ENCODE measurements at places on chromosomes 11 and 22.

DNA sequence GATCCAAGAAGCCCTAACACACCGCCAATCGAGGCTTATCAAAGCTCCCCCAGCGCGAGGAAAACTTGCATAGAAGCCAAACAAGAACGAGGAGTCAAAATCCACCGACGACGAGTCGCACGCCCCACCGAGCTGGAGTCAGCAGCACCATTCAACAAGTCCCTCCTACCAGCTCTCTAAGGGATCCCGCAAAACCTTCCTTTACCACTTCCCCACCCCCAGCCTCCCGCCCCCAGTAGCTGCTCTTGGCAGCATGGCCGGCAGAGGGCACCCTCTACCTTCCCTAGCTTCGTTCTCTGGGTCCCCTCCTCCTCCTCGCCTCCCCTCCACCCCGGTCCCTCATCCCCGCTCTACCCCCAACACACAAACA is 1.4 kb downstream of the BDNF start:
- peak; percentile 86 for DNase-seq

DNA sequence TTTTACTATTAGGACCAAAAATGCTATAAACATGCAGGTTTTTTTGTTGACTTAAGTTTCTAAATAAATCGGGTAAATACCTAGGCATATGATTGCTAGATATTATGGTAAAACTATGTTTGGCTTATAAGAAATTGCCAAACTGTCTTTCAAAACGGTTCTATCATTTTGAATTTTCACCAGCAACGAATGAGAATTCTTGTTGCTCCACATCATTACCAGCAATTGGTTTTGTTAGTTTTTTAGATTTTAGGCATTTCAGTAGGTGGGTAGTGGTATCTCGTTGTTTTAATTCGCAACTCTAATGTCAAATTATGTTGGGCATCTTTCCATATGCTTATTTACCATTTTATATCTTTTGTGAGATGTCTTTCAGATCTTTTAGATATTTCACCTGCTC is 510.2 kb downstream of the JRKL start:
- DNase-seq: no peak

GRCh38 chr11:28938091-28938490 is 829.9 kb downstream of the METTL15 start:
- DNase-seq: no peak

GRCh38 chr22:49214976-49215375 is 612.7 kb downstream of the BRD1 start:
- peak; percentile 12 for DNase-seq

- no peak for DNase-seq
Measured at GRCh38 chr11:33005175-33005574, 10.5 kb upstream of the DEPDC7 start.
